Stimulated activated CD8-positive, alpha-beta memory T cell treated with anti-CD3 and anti-CD28 coated beads, Interleukin-15, amount 100 ng/mL, for 1 hour (primary cell): ENCODE measurements at places on chromosomes 7 and 10.

DNA sequence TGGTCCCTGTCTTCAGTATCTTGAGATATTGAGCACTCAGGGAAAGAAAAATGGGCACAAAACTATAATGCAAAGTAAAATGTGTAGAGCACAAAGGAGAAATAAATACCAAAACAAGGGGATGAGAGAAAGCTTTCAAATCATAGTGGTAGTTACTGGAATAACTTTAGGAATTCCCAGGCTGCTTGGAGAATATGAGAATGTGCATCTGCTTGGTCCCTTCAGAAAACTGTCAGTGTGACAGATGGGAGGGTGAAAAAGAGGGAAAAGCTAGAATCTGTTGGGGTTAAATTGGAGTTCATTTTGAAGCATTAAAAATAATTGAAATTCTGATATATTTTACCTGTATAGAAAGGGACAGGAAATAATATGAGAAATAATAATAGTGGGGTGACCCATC is 15.3 kb downstream of the ST7 start:
- no peak for DNase-seq

DNA sequence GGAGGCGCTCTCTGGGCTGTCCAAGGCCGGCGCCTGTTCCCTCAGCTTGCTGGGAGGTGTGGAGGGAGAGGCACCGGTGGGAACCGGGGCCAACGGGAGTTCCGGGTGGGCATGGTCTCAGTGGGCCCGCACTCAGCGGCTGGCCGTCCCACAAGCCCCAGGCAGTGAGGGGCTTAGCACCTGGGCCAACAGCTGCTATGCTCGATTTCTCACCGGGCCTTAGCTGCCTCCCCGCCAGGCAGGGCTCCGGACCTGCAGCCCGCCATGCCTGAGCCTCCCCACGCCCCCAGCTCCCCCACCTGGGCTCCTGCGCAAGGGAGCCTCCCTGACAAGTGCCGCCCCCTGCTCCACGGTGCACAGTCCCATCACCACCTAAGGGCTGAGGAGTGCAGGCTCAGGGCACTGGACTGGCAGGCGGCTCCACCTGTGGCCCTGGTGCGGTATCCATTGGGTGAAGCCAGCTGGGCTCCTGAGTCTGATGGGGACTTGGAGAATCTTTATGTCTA is 276.5 kb downstream of the SH2D4B start:
- no peak for DNase-seq

- no peak for DNase-seq
Measured at GRCh38 chr10:72563327-72563932, 62.4 kb downstream of the MICU1 start.

- no peak for DNase-seq
Measured at GRCh38 chr10:122659126-122659525, 40.5 kb downstream of the C10orf120 start.

- no peak for DNase-seq
Measured at GRCh38 chr7:128875523-128875948, 12.9 kb downstream of the ATP6V1F start.

GRCh38 chr7:113154117-113154516 is 35.8 kb upstream of the SMIM30 start:
- DNase-seq = no peak

DNA sequence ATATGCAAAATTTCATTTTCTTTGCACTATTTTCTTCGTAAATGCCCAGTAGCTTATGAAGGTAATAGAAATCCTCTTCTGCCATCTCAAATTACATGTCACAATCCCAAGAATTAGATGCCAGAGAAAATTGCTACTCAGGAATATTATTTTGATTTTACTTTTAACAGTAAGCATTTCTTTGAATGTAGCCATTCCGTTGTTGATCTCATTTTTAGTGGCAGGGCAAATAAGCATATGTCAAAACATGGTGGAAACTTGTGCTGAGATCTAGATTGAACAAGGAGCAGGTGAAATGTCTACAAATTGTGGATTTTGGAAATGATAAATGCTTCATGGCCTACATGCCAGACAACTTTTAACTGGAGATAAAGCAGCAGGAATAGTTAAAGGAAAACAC is 291.8 kb downstream of the SDHAF3 start:
- DNase-seq = no peak

DNA sequence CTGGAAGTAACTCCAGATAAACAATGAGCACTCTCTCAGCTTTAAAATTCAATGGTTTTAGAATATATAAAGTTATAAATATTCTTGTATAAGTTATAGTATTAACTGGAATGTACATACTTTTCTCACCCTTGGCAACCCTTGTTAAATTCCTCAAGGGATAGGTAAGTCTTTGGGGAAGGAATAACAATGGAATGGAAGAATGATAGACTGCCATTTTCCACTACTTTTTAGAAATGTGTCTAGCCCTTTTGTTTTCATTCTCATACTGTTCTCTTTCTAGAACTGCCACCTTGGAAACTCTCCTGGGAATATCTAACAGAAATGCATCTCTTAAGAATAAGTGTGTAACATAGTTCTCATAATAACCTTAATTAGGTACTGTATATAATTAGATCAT is 8.3 kb downstream of the KIF5B start:
- DNase-seq = no peak

GRCh38 chr10:68792115-68792514 is 35.2 kb upstream of the STOX1 start:
- no peak for DNase-seq

DNA sequence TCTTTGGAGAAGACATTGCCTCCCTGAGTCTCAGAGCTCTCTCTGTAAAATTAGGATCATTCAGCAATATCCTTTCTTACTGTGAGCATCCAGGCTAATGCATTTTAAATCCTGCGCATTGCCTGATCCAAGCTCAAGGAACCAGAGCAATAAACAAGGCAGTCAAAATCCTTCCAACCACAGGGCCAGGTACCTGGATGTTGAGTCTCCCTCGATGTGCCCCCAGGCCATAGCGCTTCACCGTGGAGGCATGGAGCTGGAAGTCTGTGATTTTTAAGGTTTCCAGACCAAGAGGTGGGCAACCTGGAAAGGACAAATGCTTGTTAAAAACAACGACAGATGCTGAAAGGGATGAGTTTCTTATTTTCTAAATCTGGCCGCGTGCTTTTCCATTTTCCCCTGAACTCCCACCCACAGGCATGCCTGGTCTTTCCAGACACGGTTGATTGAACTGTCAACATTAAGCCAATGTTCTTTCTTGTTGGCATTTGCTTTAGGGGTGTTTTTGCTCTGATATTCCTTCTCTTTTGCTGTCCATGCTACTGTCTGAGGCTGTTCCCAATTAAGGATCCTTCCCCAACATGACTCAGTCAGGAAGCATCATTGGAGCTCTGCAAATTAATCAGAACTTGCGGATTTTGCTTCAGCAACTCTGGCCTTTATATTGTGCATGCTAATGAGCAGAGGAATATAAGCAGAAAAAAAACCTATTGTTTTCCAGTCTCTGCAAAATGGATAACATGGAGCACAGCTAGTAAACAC is 29.0 kb downstream of the CPXM2 start:
- no peak for DNase-seq

DNA sequence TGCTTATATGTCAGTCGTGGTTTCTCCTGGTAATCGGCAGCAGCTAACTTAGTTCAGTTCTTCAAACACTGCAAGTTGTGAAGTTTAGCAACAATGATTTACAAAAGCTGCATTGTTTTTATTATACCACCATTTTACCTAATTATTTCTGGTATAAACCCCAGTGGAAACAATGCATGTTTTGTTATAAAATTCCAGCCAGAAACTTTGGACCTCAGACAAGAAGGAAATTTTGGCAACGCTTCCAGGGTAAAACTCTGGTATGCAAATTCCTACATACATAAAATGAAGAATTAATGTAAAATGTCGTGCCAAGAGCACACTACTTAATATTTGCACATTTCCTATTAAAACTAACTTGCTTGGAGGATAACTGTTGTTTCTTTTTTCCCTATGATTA is 277.4 kb upstream of the LYZL1 start:
- DNase-seq = no peak

DNA sequence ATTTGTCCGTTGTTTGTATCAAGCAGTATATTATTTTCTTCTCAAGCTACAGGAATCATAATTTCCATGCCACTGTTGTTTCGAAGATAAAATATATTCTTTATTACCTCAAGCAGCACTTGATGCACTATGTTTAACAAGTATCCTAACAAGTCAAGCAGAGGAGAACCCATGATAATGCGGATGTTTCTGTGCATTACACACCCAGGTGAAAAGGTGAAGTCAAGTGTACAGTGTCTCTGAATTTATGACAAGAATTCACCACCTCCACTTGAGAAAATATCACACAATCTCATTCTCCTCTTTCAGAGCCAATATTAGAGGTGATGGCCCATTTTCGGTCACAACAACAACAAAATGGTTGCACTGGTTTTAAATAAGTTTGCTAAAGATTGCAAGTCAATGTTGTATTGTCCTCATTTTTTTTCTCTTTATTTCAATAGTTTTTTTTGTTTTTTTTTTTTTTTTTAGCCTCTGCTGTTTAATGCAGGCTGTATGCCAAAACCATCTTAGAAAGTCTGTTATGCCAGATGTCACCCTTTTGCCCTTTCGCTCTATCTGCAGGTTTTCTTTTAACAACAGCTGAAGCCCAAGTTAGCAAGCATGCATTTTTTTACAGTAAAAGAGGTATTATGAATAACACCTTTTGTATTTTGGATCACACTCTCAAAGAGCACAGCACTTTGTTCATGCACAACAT is 568.7 kb upstream of the LRRN3 start:
- DNase-seq = no peak

GRCh38 chr10:45001381-45002148 is 842 bp downstream of the ZNF22 start:
- DNase-seq = no peak

- DNase-seq = no peak
Measured at GRCh38 chr10:70680899-70681730, 8.8 kb downstream of the ADAMTS14 start.
